ENCODE measurements at places on chromosomes 7 and 10.

- peak; percentile 61 for DNase-seq
These were observed 69.4 kb downstream of the MCMBP start for GRCh38 chr10:119803264-119803663.

GRCh38 chr10:117260084-117260483 is 19.2 kb downstream of the SLC18A2 start:
- DNase-seq = no peak

GRCh38 chr7:80830584-80831285 is 88.1 kb downstream of the SEMA3C start:
- DNase-seq = no peak

GRCh38 chr7:90582164-90582563 is 14.0 kb upstream of the CDK14 start:
- DNase-seq = no peak

DNA sequence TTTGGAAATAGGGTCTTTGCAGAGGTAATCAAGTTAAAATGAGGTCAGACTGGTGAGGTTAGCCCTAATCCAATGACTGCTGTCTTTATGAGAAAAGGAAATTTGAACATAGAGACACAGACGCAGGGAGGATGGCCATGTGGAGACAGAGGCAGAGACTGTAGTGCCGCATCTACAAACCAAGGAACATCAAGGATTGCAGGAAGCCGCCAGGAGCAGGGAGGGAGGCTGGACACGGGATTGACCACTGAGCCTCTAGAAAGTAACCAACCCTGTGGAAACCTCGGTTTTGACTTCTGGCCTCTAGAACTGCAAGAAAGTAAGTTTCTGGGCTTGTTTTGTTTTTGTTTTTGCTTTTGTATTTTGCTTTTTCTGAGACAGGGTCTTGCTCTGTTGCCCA is 68.4 kb upstream of the ADAM12 start:
- no peak for DNase-seq

DNA sequence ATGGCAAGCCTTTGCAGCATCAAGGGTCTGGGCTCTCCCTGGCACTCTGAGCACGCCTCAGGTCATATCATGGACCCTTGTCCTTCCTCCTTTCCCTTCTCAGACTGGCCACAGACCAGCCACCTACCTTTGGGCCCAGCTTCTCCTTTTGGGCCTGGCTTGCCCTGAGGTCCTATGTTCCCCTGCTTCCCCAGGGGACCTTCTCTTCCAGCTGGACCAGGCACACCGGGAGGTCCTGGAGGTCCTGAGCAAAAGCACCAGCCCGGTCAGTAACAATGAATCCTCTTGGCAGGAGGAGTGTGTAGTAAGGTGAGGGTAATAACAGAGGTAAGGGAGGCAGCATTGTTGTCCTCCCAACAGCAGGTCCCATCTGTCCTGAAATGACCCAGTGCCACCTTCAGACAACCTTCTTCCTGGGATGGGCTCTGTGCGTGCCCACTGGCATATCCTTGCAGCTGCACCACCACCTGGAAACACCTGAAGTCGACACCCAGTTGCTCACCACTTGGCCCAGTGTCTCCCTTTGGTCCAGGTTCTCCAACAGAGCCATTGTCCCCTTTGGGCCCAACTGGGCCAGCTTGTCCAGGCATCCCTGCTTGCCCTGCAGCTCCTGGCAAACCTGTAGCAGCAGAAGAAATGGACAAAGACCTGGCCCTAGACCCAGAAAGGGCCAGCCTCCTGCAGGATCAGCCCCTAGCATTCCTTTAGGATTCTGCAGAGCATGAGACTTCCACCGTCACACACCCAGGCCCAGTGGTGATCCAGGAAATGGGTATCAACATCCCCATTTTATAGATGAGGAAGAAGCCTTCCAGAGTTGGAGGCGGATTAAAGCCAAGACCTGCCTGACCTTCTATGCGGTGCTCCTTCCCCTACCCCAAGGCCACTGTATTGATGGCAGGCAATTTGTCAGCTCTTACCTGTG is 6.4 kb downstream of the SFTPD start:
- no peak for DNase-seq

DNA sequence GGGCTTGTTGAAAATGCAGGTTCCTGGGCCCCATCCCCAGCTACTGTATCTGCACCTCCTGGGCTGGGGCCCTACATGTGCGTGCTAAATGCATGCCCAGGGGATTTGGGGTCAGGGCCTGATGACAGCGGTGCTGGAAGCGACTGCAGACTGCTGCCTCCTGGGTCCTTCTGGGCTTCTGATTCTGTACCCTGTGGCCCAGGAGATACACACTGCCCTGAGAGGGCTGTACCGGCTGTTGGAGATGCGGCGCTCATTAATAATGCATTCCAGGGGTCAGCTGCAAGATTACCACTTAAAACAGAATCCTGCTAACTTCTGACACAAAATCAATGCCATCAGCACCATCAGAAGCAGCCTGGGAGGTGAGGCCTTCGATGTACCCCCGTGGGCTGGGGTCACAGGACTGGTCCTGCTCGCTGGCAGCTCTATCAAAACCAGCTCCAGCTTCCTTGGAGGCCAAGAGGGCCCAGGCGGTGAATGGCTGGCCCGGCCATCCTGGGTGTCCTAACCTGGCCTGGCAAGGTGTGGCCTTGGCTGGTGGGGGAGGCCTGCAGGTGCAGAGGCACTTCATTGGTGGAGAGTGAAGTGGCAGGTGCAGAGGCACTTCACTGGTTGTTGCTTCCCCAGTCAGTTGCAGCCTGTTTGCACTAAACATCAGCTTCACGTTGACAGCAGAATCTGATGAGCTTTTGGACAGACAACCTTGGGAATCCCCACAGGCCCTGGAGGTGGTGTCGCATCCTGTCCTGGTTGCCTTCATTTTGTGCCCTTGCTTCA is 79.2 kb downstream of the GLRX3 start:
- no peak for DNase-seq

- DNase-seq = no peak
These were observed 95.7 kb upstream of the DUSP5 start for GRCh38 chr10:110402077-110402416.

DNA sequence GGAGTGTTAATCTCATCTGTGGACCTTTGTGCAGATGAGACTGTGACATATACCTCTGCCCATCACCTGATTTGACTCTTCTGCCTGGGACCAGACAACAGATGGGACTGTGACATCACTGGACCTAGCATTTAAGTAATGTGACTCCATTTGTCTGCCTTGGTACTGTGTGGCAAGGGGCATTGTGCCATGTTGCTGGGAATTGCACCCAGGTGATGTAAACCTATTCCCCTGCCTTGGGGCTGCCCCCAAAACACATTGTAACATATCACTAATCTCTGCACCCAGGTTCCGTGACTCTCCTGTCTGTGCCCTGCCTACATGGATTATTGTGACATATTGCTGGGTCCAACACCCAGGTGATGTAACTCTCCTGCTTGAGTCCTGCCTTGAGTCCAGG is 40.4 kb upstream of the ZNF680 start:
- DNase-seq = no peak

DNA sequence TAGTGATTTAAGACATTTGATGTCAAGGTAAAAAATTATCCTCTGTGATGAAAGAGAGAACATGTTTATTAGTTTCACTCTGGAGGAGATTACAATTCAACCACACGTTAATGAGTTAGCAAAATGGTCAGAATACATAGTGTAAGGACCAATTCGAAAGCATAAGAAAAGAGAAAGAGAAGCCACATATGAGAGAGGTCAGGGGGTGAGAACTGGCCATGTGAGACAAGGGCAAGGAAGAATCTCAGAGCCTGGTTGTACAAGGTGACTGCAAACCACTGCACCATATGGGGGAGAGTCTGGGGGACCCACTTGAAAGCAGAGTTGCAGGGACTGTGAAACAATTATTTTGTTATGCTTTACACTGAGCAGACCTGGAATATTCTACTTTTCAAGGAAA is 27.7 kb upstream of the BET1 start:
- no peak for DNase-seq

GRCh38 chr10:47245731-47246350 is 54.2 kb upstream of the GDF10 start:
- no peak for DNase-seq

DNA sequence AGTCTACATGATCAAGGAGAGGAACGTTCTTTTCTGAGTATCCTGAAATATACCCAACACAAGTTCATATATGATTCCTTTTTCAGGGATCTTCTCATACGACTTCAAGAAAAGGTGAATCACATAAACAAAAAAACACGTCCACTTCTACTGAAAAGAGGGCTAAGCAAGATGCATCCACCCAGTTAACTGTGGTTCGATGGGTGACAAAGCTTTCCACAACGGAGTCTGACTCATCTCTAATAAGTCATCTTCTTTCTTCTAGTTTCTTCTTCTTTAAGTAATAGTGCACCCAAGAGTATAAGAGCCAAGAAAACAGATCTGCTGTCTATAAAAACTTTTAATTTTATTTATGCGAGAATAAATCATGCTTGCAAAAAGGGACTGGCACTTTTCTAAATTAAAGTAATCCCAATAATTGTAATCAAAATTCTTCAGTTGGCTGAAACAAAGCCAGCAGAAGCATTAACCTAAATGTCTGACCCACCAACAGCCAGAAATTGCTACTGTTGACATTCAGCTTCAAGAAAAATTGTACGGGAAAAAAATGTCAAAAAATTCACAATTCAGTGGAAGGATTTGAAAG is 146.9 kb upstream of the ANK3 start:
- peak; percentile 31 for DNase-seq

GRCh38 chr7:18283045-18283444 is 212.5 kb upstream of the HDAC9 start:
- DNase-seq = no peak

DNA sequence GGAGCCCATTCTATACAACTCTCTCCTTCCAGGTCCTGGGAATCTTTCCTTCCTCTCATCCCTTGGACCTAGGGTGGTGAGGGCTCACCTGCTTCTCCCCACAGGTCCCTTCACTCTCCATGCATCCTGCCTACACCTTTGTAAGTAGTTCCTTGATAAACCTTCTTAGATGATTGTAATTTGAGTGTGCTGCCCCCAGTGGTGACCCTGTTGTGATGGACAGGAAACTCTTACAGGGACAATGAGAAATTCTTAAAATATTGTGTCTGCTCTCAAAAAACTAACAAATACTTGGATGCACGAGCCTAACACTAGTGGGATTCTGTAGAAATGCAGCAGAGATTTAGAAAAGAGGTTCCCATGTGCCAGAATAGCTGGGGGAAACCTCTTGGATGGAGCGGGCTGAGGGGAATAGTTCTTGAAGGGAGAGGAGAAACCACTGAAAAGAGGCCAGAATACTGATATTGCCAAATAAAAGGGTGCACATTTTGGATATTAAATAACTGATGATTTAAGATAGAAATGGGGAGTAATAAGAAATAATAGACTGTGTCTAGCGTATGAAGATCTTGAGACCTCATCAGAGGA is 6.7 kb upstream of the PAXIP1 start:
- no peak for DNase-seq

- no peak for DNase-seq
These were observed 172.7 kb upstream of the GDF10 start for GRCh38 chr10:47127188-47127785.

DNA sequence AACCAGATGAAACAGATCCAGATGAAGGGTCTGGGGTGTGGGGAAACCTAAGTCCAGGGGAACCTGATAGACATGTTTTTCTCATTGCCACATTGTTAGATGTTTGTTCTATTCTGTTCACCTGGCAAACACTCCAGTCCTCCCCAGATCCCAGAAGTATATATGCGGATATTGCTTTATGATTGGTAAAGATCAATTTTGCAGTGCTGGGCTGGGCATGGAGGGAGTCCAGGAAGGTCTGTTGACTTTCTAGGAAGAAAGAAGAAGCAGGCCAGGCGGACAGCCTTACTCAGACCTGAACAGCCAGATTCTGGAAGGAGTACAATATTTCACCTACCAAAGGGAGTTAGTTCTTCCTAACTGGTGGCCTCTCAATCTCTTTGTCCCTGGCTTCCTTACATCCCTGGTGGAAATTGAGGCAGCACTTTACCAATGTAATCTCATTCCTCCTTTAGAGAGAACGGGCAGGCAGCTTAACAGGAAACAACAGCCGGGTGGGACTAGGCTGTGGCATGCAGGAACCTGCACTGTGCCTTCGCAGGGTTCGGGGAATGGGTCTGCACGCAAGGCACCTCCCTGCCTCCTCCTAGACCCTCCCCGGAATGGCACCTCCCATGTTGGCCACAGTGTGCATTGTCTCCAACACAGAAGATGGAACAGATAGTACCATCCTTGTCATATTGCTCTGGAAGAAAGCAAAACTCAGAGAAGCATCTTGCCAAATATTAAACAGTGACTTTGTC is 930 bp downstream of the GIMAP6 start:
- no peak for DNase-seq

DNA sequence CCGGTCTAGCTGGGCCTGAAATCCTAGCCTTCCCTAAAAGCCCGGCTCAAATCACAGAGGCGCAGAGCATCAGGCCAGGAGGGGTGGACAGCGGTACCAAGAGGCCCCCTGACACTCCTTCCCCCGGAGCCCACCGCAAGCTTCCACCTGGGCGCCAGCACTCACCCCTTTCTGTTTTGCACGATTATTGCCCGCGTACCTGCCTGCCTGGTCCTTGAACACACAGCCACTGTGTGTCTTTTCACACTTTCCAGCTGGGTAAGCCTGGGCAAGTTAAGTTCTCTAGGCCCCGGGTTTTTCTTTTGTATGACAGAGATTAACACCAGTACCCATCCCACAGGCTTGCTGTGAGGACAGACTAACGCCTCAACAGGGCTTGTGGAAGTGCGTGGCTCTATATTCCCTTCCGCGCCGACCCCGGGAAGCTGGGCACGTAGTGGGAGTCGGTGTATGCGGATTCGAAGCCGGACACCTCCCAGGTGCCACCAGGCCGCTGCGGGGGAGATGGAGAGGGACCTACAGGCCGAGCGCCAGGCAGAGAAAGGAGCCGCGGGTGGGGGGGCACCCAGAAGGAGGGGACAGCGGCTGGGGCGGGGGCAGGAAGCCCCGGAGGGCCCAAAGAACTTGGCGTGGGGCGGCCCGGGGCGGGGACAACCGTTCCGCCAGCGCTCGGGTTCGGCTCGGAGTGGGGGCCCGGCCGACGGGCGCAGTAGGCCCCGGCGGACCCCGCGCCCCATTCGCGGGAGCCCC is 792 bp downstream of the ZNF746 start:
- peak; percentile 50 for DNase-seq

DNA sequence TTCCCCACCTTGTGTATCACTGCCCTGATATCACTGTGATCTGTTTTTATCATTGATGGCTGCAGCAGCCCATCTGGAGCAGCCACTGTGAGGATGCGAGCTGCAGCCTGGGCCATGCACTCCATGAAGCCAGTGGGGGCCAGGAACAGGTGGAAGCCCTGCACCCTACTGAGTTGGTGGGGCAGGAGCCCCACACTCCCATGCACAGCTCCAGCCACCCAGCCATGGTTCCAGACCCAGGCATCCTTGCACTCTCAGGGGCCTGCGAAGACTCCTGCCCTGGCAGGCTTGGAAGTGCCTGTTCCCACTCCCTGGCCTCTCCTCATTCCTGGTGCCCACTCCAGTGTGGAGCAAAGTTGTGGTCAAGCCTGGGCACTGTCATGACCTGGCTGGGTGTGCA is 424.0 kb upstream of the FZD8 start:
- no peak for DNase-seq

GRCh38 chr10:78524342-78524741 is 490.7 kb downstream of the RPS24 start:
- no peak for DNase-seq

GRCh38 chr10:110618230-110618610 is 25.9 kb upstream of the RBM20 start:
- DNase-seq = no peak

- no peak for DNase-seq
These were observed 127.0 kb downstream of the TCERG1L start for GRCh38 chr10:131184503-131184902.

- DNase-seq = no peak
These were observed 21.2 kb downstream of the GLCCI1 start for GRCh38 chr7:7989616-7990440.

Data from myocyte (in vitro differentiated cells).